Spinal cord (tissue), 10 donors: ENCODE measurements at places on chromosomes 7 and 10. TPM values are rescaled to one million over a fixed set of nuclear protein-coding genes. Genes with fewer than 3 reads are reported as not detected.

DNA sequence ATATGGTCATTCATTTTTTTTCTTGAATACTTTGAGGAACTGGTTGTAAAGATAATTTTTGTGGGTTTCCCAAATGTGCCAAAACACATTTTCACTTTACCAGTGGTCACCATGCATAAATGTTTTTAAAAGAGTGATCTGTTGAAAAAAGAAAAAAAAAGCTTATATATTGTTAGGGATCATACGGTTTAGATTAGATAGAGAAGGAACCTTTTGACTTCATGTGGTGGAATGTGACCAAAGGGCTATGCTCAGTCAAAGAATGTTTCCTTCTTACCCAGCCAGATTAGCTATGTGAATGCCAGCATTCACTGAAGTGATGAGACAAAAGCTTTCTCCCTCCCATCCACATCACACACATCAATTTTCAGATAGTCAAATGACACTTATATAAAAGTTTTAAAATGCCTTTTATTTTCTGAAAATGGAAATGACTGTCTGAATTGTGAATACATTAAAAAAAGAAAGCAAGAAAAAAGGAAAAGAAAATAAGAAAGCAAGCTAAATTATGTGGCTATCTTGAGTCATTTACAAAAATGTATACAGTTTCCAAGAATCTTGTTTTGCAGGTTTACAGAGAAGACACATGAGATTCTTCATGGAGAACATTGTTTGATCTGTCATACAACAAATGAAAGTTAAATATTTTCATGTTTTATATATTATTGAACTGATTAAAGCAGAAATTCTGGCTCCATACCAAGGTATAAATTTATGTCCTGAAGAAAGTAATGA, 8.6 kb upstream of the CPED1 start:
- no peaks in the 10 kb centered on the region for H3K27me3 ChIP-seq
- no peak for DNase-seq
- no peak overlapping the region for H3K4me3 ChIP-seq
- H3K27ac ChIP-seq: no peak overlapping the region
- H3K36me3 ChIP-seq: peaks cover 5% of the 10 kb centered on the region

DNA sequence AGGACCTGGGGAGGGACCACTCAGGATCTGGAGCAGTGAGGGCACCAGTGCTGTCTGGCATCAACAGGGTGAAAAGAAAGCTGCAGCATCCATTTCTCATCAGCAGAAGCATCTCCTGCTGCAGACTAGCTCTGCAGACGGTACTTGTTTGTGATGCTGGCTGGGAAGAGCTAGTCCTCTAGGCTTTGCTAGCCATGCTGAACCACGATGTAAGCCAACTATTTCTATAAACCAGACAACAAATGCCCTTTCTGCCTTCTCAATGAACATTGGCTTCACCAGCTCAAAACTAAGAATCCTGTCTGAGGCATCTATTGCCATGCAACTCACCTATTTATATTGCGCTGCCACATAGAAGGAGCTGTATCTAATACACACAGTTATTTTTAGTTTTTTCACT, 65.6 kb downstream of the CTTNBP2 start:
- H3K4me3 ChIP-seq: no peak overlapping the region
- no peaks in the 10 kb centered on the region for H3K27me3 ChIP-seq
- H3K36me3 ChIP-seq: no peaks in the 10 kb centered on the region
- no peak for DNase-seq

- no peak for DNase-seq
- H3K27ac ChIP-seq: no peak overlapping the region
- peaks cover 12% of the 10 kb centered on the region for H3K27me3 ChIP-seq
- no peak overlapping the region for H3K4me3 ChIP-seq
Measured at GRCh38 chr10:96400465-96400864, 41.7 kb upstream of the OPALIN start.

Gene VWDE
- 2.6 TPM for total RNA-seq

Gene SLC39A12
- total RNA-seq: 46.9 TPM

Gene SCART1
- total RNA-seq: 2.9 TPM

Gene ITGA8
- 55.2 TPM for total RNA-seq

Gene SLC26A3
- not detected for total RNA-seq

Gene EPHA1
- total RNA-seq: 0.94 TPM

Gene FAM131B
- total RNA-seq: 53.5 TPM

DNA sequence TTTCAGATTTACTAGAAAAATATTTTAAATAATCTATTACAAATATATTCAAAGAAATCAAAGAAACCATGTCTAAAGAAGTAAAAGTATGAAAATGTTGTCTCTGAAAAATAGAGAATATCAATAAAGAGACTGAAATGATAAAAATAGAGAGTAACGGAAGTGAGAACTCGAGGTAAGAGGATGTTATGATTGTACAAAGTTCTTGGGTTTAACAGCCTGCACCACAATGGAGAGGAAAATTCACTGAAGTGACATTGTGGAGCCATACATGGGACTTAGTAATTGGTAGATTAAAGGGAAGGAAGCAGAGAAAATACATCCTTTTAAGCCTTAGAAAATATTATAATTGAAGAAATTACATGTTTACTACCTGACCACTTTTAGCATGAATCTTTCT, 77.9 kb downstream of the THSD7A start:
- H3K36me3 ChIP-seq: no peaks in the 10 kb centered on the region
- no peak overlapping the region for H3K4me3 ChIP-seq
- H3K27ac ChIP-seq: no peak overlapping the region
- H3K4me1 ChIP-seq: peaks cover 6% of the 10 kb centered on the region

GRCh38 chr7:100378114-100378755, 4.9 kb downstream of the PILRA start:
- no peaks in the 10 kb centered on the region for H3K27me3 ChIP-seq
- peaks cover 7% of the 10 kb centered on the region for H3K36me3 ChIP-seq
- no peaks in the 10 kb centered on the region for H3K4me1 ChIP-seq
- H3K4me3 ChIP-seq: no peak overlapping the region
- DNase-seq: no peak

Gene MACROH2A2
- total RNA-seq: 52.3 TPM

DNA sequence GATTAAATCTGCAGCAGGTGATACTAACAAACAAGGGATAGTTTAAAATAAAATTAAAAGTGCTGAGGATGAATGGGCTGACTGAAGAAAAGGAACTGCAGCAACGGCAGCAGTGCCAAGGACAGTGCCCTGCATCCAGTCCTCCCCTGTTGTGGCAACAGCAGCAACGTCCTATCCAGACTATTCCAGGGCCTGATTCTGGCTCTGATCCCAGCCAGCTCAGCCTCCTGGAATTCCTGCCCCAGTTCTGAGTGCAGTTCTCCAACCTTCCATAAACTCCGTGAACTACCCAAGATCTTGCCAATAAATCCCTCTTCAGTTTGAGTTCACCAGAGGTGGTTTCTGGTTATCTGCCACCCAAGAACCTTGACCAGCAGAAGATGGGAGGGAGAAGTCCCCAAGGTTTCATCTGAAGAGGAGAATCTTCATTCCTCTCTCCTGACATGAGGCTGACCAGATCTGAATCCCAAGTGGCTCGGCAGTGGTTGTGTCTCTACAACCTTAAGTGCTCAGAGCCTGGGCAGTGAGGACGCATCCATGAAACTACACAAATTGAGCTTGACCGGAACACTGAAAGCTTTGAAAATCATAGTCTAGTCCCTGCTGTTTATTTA, 115.8 kb downstream of the SORBS1 start:
- no peak overlapping the region for H3K4me3 ChIP-seq
- no peaks in the 10 kb centered on the region for H3K27me3 ChIP-seq
- peaks cover 23% of the 10 kb centered on the region for H3K4me1 ChIP-seq

DNA sequence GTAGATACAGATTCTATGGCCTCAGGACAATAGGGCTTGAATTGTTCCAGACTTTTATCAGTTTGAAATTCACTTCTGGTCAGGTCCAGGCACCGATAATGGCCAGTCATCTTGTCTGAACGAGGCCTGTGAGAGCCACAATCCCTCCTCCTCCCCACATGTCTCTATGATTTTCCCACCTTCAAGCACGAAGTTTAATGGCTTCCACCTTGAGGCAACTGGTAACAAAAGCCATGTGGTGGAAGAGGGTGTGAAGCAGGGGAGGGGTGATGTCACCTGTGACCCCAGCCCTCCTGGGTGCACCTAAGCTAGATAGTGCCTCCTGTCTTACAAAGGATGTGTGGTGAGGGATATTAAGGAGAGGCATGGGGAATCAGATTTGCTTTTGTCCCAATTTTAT, 89.2 kb downstream of the PCGF5 start:
- H3K27ac ChIP-seq: no peak overlapping the region
- DNase-seq: no peak
- peaks cover 3% of the 10 kb centered on the region for H3K4me1 ChIP-seq
- H3K4me3 ChIP-seq: no peak overlapping the region

DNA sequence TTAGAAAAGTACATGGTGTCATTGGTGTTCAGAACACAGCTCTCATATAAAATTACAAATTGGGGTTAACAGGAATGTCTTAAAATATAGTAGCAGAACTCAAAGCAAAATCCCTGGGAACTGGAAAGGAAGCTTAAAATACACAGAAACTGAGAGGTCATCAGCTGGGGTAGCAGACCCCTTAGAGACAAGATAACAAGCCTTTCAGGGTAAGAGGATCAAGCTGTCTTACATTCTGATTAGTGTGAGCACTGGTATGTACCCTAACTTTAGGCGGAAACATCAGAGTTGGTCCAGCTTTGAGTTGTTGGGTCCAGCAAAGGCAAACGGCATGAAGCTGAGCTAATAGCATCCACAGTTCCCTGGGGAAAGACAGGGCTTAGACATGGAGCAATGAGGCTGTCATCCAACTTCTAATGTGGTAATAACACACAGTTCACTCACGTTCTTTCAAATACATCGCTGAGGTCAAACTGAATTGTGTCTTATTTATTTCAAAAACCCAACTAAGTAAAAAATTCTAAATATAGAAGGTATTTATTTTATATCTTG, 32.6 kb downstream of the ARHGAP21 start:
- H3K4me3 ChIP-seq: no peak overlapping the region
- no peaks in the 10 kb centered on the region for H3K36me3 ChIP-seq
- no peak for DNase-seq
- no peak overlapping the region for H3K27ac ChIP-seq
- no peaks in the 10 kb centered on the region for H3K4me1 ChIP-seq

GRCh38 chr10:1344408-1344807, 288.2 kb downstream of the WDR37 start:
- H3K36me3 ChIP-seq: peaks cover 3% of the 10 kb centered on the region
- H3K4me1 ChIP-seq: peaks cover 10% of the 10 kb centered on the region
- no peak overlapping the region for H3K27ac ChIP-seq
- DNase-seq: no peak
- no peak overlapping the region for H3K4me3 ChIP-seq

DNA sequence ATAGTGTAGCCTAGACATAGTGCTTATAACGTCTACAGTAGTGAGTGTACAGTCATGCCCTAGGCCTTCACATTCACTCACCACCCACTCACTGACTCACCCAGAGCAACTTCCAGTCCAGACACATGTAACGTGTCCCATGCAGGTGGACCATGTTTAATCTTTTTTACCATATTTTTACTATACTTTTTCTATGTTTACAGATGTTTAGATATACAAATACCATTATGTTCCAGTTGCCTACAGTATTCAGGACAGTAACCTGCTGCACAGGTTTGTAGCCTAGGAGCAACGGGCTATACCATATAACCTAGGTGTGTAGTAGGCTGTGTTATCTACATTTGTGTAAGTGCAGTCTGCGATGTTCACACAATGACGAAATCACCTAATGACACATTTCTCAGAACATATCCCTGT, 11.0 kb downstream of the MPP7 start:
- no peak for DNase-seq
- no peak overlapping the region for H3K4me3 ChIP-seq
- H3K27ac ChIP-seq: no peak overlapping the region
- H3K36me3 ChIP-seq: no peaks in the 10 kb centered on the region

Gene IFIT5
- 44.8 TPM for total RNA-seq

DNA sequence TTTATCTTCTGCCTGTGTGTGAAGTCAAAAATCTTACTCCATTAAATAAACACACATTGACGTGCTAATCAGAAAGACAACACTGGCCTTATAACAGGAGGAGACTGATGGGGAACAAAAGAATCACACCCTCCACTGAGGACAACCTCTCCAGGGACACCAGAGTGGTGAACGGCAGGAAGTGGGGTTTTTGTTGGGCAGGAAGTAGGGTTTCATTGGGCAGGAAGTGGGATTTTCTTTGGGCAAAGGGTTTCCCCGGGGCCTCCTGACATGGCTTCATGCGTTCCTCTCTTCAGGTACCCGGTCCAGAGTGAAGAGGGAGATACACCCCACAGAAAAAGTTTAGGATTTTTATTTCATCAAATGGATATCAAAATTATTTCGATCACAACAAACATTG, 30.6 kb downstream of the ADARB2 start:
- H3K27me3 ChIP-seq: no peaks in the 10 kb centered on the region
- H3K4me1 ChIP-seq: peaks cover 4% of the 10 kb centered on the region
- no peak for DNase-seq
- peaks cover 5% of the 10 kb centered on the region for H3K36me3 ChIP-seq

- no peak overlapping the region for H3K4me3 ChIP-seq
- no peak for DNase-seq
- no peaks in the 10 kb centered on the region for H3K27me3 ChIP-seq
- no peak overlapping the region for H3K27ac ChIP-seq
Measured at GRCh38 chr10:119247550-119247894, 40.2 kb downstream of the GRK5 start.

GRCh38 chr10:77236700-77237099, 400.9 kb downstream of the KCNMA1 start:
- no peak for DNase-seq
- H3K4me3 ChIP-seq: no peak overlapping the region
- H3K27me3 ChIP-seq: no peaks in the 10 kb centered on the region
- peaks cover 4% of the 10 kb centered on the region for H3K4me1 ChIP-seq
- H3K36me3 ChIP-seq: no peaks in the 10 kb centered on the region
- H3K27ac ChIP-seq: no peak overlapping the region

Gene SPDYE5
- 0.10 TPM for total RNA-seq

DNA sequence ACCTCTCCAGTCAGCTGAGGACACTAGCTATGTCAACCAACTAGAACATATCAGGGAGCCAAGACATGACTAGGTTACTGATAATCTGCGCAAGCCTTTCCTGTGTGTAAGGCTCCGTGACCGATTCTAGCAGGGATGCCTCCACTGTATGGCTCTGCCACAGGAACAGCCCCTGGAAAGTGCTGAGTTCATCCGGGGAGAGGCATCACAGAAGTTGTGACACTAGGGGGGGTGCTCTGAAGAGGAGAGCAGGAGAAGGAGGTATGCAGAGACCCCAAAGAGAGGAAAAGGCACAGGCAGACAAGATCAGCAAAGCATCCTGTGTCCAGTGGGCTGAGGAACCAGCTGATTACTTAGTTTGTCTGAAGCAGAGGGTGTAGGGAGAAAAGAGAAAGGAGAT, 13.5 kb downstream of the UPP1 start:
- no peak for DNase-seq
- no peaks in the 10 kb centered on the region for H3K27me3 ChIP-seq
- no peaks in the 10 kb centered on the region for H3K4me1 ChIP-seq
- no peak overlapping the region for H3K4me3 ChIP-seq

Gene ETV1
- total RNA-seq: 43.5 TPM

Gene CDCA7L
- 44.1 TPM for total RNA-seq
